Foreskin melanocyte (primary cell): ENCODE measurements at places on chromosomes 5 and 9.

GRCh38 chr5:153784277-153784676, 254.4 kb downstream of the FAM114A2 start:
- DNase-seq = no peak

GRCh38 chr5:82917584-82917983, 159.6 kb downstream of the TMEM167A start:
- no peak for DNase-seq

DNA sequence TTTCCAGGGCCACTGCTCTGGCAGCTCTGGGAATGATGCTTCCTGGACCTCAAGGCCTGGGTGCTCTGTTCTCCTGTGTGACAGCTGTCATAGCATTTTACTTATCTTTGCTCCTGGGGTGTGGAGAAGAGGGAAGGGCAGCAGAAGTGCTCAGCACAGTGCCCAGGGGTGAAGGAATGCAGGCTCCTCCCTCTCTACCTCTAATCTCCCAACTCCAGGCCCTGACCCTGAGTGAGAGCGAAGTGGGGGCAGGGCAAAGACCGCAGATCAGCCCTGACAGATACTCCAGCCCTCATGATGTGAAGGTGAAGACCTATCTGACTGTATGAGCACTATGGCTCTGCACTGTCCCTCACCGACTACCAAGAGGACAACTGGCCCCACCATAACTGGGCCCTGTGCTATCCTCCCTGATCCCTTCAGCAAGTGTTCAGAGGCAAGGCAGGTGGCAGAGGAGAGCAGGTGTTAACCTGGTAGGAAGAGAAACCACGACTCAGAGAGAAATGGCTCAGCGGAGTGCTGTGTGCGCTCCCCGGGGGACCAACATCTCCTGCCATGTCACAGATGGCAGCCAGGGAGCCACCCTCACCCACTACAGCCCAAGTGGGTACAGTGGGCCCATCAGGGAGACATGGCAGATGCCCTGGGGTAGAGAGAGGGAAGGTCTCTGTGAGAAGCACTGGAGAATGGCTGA, 16.8 kb downstream of the ACSL6 start:
- no peak for DNase-seq

- DNase-seq = no peak
Observed at GRCh38 chr5:136195971-136196820, 3.2 kb upstream of the SMIM32 start.

- no peak for DNase-seq
Observed at GRCh38 chr5:66511491-66511890, 84.7 kb upstream of the MAST4 start.

- no peak for DNase-seq
Observed at GRCh38 chr9:137454145-137454596, 5.0 kb downstream of the NSMF start.

DNA sequence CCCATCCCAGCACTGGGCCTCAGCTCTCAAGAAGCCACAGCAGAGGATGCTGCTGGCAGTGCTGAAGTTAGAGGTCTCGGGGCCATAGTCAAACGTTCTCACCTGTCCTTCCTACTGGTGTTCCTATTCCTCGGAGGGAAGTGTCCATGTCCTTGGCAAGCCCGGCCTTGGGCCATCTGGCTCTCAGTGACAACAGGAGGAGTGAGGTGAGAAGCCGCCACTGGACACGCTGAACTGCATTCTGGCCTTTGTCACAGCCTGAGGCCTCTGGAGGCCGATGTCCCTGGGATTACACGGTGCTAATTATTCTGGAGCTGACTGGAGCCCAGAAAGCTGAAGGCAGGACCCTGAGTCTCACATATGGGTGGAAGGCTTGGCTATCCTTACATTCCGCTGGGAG, 92.5 kb downstream of the OLFM1 start:
- no peak for DNase-seq

DNA sequence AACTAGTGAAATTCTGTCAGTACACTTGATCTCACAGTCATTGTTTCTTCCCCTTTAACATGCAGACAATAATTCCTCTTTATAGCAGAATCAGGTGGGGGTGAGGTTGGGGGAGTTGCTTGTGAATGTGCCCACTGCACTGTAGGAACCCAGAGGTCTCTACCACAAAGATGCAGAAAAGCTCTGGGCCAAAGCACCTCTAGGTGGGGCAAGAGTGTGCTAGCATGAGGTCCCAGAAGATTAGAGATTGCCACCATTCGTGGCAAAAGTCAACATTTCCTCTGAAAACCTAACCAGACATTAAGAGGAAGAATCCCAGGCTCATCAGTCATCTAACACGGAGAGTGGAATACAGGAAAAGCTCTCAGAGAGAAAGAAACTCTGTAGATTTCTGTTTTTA, 74.5 kb downstream of the PTCD2 start:
- DNase-seq = no peak

- DNase-seq = no peak
Observed at GRCh38 chr5:136190904-136191303, 2.1 kb downstream of the SMIM32 start.

DNA sequence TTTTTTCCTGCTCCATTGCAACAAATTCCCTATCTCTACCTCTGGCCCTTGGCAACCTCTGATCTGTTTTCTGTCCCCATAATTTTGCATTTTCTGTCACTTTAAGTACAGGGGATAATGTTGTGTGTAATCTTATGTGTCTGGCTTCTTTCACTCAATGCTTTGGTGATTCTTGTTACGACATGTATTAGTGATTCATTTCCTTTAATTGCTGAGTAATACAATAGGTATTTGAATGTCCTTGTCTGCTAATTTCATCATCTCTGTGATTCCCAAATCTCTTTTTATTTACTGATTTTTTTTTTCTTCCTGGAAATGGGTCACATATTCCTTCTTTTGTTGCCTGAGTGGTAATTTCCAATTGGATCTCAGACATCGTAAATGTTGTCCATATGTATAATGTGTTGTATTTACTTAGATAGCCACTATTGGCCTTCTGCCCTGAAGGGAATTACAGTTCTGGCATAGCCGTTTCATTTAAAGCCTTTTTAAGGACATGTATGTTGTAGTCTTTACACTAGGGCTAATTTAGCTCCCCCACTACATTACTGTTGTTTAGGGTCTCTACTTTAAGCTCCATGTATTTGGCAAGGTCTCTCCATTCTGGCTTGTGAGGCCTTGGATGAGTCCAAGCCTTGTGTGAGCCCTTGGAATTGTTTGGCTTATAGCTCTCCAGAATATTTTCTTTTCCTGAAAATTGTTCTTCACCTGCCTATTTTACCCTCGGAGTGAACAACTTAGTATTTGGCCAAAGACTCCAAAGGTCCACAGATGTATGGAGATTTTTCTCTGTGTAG, 683.8 kb downstream of the LRRC70 start:
- DNase-seq = peak; percentile 27

DNA sequence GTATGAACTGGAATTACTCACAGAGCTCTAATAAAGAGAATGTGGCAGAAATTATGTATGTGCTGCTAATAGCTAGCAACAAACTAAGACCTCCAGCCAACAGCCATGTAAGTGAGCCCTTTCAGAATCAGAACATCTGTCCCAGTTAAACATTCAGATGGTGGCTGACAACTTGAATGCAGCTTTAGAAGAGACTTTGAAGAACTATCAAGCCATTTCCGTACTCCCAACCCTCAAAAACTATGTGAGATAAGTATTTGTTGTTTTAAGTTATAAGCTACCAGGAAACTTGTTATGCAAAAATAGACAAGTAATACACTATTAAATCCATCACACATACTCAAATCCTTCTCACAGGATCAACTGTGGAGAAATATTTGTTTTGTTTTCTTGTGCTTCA, 205.2 kb upstream of the EDIL3 start:
- DNase-seq = no peak

DNA sequence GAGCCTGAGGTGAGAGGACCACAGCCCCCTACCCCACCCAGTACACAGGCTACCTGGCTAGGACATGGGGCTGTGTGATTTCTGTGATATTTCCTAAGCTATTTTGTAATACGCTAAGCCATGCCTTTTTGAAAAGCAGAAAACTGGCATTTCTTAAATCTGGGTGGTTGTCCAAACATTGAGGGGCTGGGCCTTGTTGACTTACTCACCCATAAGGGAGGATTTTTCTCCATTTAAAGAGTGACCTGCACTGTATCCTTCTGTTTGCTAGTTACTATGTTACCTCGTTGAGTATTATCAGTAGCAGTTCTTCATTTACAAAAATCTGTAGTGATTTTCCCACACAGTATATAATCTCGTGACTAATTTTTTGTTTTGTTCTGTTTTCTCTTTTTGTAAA, 117.5 kb upstream of the OTULINL start:
- DNase-seq = no peak

GRCh38 chr5:171537923-171538537, 118.6 kb downstream of the FGF18 start:
- DNase-seq = no peak

DNA sequence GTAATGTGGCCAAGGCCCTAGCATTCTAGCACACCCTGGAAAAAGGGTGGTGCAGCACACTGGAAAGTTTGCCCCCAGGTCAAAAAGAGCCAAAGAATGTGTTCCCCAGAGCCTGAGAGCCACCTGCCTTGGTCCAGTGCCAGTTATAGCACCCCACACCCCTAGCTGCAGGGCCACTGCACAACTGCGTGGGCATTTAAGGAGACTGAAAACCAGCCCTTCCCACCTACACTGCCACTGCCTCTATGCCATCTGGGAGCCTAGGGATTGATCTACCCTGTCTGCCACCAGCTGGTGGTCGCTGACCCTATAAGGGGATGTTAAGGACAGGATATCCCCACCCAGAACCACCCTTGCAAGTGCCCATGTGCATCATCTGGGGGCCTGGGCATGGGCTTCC, 38.2 kb upstream of the PTPRD start:
- DNase-seq = no peak
